ENCODE measurements at places on chromosomes 11 and 22.

GRCh38 chr11:35126000-35126878, 12.7 kb upstream of the CD44 start:
- DNase-seq = no peak

- DNase-seq = no peak
These were observed 19.6 kb downstream of the RNF121 start for GRCh38 chr11:71948314-71949027.

GRCh38 chr11:70204466-70204799, 1.3 kb downstream of the FADD start:
- no peak for DNase-seq

DNA sequence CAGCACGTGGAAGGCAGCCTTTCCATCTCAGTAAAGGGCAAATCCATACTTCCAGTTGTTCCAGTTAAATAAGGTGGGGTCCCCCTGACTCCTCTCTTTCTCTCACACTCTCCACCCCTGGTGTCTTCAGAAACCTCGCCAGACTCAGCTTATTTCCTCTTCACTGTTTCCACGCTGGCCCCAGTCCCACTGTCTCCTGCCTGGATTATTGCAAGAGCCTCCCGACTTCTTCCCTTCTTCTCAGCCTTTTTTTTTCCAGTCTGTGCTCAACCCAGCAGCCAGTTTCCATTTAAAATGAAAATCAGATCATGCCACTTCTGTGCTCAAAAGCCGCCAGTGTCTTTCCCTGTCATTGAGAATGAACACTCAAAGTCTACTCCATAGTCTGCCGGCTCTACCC, 131.4 kb downstream of the PKNOX2 start:
- DNase-seq = no peak

- no peak for DNase-seq
These were observed 29.4 kb downstream of the SLC1A2 start for GRCh38 chr11:35389897-35390465.

- DNase-seq = no peak
These were observed 36.9 kb downstream of the CAT start for GRCh38 chr11:34475656-34476055.

GRCh38 chr11:107792049-107792443, 66.5 kb downstream of the SLC35F2 start:
- no peak for DNase-seq

- no peak for DNase-seq
These were observed 18.7 kb downstream of the MRGPRX4 start for GRCh38 chr11:18191376-18191775.

DNA sequence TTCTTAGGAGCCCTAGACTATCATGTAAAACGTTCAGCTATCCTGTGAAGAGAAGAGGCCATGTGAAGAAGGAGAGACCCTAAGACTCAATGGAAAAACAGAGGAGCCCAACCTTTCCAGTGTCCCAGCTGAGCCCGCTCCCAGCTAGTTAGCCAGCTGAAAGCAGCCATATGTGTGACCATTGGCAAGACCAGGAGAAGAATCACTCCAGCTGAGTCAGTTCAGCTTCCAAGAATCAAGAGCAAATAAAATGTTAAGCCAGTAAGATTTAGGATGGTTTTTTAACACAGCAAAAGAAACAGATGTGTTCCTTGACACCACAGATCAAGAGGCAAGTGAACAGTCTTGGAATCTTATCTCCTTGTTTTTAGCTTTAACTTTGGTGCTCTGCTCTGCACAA, 108.0 kb downstream of the CCDC81 start:
- no peak for DNase-seq

- DNase-seq = no peak
These were observed 323.6 kb downstream of the AASDHPPT start for GRCh38 chr11:106400949-106401570.

- no peak for DNase-seq
These were observed 64.0 kb downstream of the CD6 start for GRCh38 chr11:61035526-61035835.

DNA sequence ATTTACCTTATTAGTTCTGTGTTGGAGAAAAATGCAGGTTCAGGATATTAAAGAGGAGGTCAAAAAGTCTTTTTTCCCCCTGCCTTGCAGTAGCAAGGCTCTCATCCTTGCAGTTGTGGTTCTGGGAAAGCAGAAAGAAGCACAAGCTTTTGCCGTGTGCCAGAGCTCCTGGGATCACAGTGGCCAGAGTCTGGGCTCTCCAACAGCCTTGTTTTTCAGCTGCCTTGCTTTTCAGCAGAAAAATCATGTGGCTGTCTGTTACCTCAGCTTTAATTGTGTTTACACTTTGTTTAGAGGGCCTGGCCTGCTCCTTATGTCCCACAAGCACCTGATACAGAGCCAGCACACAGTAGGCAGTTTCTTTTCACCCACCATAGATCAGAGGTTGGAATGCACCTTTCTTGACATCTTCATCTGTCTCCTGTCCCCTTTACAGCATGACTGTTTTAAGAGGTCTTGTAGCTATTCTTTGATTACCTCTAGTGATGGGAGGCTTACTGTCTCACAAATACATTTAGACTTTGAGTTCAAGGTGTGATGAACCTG, 67.5 kb downstream of the TEAD1 start:
- DNase-seq = no peak

DNA sequence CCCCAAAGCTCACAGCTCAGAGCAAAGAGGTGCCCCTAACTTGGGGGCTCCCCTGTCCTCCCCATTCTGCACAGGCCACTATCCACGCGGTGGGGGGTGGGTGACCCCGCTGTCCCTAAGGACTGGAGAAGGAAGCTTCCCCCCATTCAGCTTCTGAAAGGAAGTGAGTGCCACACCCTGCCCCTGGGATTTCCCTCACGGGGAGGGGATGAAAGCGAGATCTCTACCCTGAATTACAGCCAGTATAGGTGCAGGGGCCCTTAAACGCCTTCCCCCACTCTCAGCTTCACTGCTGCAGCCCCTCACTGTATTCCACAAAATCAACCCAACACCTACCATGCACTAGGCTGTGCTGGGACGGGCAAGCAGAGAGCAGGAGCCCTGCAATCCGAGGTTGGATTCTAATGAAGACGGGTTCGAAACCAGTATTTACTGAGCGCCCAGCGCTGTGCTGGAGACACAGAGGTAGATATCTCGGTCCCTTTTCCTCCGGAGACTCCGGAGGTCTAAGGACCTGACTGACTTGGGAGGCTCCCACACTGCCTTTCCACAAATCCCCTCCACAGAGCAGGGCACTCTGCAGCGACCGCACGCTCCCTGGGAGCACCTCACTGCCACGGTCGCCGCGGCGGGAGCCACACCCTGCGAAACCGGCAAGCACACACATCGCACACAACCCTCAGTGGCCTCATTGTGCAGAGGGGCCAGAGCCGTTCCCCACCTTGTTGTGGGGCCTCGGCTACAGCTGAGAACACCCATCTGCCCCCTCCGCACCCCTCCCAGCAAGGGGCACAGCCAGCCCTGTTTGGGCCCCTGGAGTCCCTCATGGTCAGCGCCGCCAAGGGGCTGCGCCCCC, 1.8 kb downstream of the AHNAK start:
- no peak for DNase-seq

DNA sequence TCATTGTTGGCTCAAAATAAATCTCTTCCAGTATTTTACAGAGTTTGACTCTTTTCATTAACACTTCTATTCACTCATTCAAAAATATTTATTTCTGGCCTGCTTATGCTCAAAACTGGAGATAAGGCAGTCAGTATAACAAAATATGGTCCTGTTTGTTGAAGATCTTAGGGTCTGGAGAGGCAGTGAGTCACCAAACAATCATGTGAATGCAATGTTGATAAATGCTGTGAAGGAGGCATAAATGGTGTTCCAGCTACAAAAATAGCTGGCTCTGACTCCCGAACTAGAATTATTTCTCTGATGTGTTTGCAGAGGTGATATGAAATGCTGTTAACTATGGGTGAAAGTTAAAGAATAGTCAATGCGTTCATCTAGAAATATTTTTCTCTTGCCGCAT, 390.6 kb downstream of the AASDHPPT start:
- peak; percentile 33 for DNase-seq

DNA sequence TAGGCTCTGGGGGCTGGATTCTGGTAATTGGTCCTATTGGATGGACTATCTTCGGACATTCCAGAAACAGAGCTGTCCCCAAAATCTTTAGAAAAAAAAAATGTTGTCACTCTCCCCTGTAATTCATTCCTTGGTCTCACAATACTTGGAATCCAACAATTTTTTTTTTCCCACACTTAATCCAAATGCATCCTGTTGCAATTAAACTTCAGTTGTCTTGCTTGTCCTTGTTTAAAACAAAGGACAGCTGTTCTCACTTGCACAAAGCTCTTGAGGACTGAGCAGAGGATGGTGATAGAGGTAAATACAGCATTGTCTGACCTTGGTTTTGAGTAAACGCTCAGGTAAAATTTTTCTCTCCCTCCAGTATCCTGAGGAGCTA, 75.3 kb downstream of the SC5D start:
- DNase-seq = no peak

DNA sequence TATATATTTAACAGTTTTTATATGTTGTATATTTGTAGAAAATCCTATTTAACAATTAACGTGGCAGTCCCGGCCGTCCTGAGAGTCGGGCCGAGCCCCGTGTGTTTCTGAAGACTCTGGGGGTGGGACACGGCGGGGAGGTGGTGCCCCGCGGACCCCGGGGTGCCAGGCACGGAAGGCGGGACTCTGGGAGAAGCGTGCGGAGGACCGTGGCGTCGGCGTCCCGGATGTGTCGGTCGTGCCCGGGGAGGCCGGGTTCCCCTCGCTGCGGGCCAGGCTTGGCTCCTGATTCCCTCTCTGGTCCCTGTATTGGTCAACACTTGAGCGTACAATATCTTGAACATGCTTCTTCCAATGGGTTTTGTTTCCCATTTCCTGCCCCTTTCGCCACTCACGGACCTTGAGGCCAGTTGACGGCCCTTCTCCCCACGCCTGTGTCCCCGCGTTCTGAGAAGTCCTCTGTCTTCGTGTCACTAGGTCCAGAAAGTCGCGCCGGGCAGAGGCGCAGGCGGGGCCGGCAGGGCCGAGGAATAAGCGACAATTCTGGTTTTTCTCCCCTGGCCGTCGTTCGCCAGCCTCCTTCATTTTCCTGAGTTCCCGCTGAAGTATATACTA, 1076.7 kb downstream of the BRD1 start:
- DNase-seq = no peak

GRCh38 chr11:102014756-102015155, 32.5 kb upstream of the CFAP300 start:
- DNase-seq = no peak

GRCh38 chr11:57646194-57646798, 3.4 kb downstream of the YPEL4 start:
- DNase-seq = no peak

DNA sequence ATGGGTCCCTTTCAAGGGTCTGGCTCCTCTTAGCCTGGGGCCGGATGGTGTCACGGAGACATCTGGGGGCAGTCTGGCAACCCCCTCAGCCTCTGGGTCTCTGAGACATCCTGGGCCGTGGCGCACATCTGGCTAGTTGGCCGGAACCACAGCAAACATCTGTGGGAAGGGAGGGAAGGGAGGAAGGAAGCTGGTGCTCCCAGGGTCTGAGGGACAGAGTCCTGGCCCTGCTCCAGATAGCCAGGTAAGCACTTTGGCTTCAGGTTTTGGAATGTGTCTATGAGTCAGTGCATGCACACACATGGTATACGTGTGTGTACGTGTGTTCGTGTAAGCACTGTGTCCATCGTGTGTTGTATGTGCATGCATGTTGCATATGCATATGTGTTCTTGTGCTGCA, 225.1 kb downstream of the MN1 start:
- no peak for DNase-seq

DNA sequence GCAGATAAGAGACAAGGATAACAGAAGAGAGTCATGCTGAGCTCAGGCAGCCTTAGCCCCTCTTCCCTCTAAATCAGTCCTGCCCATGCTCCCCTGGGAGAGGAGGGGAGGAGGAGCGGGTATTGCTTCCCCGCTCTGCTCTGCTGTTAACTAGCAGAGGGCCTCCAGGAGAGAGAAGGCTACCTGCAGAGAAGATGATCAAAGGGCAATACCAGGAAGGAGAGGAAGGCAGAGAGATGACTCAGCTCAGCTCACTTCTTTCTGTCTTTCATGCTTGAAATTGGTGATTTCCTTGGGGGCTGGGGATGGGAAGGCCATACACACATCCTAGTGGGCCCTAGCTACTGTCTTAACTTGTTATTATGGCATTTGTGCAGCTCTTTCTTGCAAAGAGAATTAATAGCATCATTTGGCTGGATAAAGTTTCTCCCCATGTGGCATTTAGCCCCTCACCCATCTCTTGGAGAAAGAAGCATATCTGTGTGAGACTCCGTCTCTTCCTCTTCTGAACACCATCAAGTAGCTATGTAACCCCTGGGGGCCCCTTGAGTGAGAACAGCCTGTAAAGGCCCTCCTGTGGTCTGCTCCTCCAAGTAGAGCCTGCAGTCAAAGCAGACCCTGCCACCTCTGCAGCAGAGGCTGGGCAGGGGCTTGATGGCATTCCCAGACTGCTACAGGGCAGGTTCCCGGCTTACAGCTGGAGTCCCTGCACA, 33.4 kb upstream of the AMOTL1 start:
- no peak for DNase-seq

- no peak for DNase-seq
These were observed 60.5 kb upstream of the FGF3 start for GRCh38 chr11:69879729-69880005.

DNA sequence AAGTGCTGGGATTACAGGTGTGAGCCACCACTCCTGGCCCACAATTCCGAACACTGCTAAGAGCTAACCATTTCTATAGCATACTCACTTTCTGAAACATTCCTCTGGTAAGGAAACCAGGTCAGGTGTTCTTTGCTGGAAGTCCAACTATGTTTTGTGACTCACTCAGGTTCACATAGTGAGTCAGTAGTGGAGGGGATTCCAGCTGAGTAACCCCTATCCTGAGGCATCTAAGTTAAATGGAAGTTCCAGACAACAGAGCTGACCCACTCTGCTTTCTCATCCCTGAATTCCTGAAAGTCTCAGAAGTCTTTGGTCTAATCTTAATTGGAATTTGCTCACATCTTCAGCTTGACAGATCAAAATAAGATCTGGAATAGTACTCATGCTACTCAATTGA, 3.0 kb upstream of the CHRNA10 start:
- DNase-seq = peak; percentile 2

DNA sequence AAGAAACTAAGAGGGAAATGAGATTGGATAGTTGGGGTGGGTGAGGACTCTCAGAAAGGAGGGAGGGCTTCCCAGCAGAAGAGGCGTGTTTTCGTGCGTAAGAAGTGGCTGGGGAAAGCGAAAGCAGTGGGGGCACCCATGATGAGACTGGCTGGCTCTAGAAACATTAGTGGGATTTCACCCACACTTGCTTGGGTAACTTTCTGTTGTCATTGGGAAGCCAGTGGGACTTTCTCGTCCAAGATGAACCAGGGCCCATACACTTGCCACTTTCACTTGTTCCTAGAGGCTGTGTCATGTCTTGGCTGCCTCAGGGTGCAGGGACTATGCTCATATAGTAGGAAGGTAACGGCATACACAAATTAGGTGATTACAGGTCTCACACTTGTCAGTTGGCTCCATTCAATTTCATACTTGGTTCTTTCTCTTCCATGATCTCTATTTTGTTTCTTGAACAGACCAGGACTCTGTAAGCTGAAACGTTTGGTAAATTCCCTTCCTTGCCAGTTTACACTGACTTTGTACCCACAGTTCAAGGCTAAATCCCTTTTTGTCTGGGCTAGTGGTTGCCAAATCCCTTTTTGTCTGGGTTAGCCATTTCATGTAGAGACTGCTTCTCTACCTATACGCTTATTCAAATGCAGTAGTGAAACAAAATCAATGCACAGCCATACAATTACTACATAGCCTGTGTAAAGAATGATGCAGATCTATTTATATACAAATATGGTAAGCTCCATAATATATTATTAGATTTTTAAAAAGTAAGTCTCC, 42.0 kb upstream of the CXCR5 start:
- DNase-seq = no peak
